Endothelial cell of umbilical vein (primary cell): ENCODE measurements at places on chromosomes 4 and X. TPM values are rescaled to one million over a fixed set of nuclear protein-coding genes. Genes with fewer than 3 reads are reported as not detected.
A peak's percentile ranks its signal among the peaks of the same experiment; 100 is the strongest.

Gene ADH1C
- not detected in 2 replicates for total RNA-seq

Gene VSIG4
- total RNA-seq: not detected in 2 replicates

Gene BTK
- total RNA-seq: 0.13 TPM in 1 of 2 replicates, not detected in the other

Gene HSD17B13
- not detected in 2 replicates for total RNA-seq

Gene PDE5A
- total RNA-seq: 2.3 and 3.2 TPM in 2 replicates

Gene SULT1B1
- total RNA-seq: 59.5 and 68.2 TPM in 2 replicates

Gene FAM149A
- total RNA-seq: 0.20 and 0.51 TPM in 2 replicates

Gene TMPRSS11F
- total RNA-seq: not detected in 2 replicates

Gene EPGN
- total RNA-seq: 1.2 TPM in 1 of 2 replicates, not detected in the other

DNA sequence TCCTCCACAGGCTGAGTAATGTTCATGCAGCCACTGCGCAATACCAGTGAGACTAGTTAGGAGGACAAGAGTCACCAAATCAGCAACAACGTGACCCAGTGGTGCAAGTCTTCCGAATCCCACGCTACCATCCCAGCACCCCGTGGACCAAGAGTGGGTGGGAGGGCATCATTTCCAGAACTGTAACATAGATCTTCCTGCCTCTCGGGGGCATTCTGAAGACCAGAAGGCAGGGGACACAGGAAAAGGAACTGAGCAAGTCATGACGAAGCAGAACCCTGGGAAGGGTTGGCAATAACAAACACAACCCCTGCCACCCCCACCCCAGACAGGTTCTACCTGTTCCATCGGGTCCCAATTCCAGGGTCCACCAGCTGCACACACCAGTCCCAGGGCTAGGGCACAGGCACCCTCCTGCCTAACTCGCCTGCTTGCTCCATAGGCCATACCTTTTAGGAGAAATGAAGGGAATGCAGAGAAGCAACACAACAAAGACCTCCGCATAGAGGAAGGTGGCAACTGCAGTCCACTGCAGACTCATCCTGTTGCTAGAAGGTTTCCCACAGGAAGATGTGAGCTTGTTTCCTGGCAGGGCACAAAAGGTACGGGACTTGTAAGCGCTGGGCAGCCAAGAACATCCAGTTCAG is 1.4 kb downstream of the BCAP31 start:
- peak overlapping the region; percentile 41 for H3K4me3 ChIP-seq
- H3K27ac ChIP-seq: peak overlapping the region; percentile 42
- peaks cover 13% of the 10 kb centered on the region for H3K36me3 ChIP-seq
- peak; percentile 33 for DNase-seq

DNA sequence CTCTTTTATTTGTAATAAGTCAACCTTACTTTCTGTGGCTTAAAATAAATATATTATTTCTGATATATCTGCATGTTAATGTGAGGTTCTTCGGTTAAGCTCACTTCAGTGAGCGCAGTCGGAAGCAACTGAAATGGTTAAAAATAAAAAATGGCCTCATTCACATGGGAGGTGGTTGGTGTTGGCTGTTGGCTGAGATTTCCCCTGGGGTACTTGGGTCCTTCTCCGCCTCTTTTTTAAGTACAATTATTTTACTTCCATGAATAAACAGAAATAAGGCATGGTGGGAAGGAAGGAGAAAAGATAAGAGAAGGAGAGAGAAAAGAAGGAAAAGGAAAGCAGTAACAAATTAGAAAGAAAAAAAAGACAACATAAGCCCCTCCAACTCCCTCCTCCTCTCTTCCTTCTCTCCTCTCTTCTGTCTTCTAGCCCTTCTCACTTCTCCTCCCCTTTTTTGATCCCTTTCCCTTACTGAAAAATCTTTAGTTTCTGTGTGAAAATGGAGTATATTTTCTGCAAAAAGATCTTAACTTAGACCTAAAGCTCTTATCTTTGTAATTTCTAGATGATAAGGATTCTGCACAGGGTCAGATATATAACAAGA is 19.7 kb upstream of the CXCL3 start:
- no peaks in the 10 kb centered on the region for H3K36me3 ChIP-seq
- no peaks in the 10 kb centered on the region for H3K27me3 ChIP-seq
- no peak for DNase-seq
- H3K27ac ChIP-seq: no peak overlapping the region

DNA sequence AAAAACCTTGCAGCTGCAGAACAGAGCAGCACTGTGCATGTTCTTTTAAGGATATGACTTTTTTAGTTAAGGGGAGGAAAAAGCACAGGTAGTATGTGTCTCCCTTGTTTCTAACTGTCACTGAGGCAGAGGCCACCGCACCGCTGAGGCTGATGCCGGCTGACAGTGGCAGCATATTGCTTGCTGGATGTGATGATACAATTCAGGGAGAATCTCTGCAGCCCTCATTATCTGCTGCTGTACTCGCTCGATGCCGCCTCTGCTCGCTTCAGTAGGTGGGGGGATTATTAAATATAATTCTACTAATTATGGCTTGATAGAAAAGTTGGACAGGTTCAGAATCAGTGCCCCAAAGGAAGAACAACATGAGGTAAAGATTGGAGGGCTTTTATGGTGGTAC is 378.8 kb upstream of the NOCT start:
- no peaks in the 10 kb centered on the region for H3K36me3 ChIP-seq
- H3K27ac ChIP-seq: no peak overlapping the region
- DNase-seq: no peak
- H3K4me1 ChIP-seq: no peaks in the 10 kb centered on the region
- peaks cover 1% of the 10 kb centered on the region for H3K27me3 ChIP-seq

DNA sequence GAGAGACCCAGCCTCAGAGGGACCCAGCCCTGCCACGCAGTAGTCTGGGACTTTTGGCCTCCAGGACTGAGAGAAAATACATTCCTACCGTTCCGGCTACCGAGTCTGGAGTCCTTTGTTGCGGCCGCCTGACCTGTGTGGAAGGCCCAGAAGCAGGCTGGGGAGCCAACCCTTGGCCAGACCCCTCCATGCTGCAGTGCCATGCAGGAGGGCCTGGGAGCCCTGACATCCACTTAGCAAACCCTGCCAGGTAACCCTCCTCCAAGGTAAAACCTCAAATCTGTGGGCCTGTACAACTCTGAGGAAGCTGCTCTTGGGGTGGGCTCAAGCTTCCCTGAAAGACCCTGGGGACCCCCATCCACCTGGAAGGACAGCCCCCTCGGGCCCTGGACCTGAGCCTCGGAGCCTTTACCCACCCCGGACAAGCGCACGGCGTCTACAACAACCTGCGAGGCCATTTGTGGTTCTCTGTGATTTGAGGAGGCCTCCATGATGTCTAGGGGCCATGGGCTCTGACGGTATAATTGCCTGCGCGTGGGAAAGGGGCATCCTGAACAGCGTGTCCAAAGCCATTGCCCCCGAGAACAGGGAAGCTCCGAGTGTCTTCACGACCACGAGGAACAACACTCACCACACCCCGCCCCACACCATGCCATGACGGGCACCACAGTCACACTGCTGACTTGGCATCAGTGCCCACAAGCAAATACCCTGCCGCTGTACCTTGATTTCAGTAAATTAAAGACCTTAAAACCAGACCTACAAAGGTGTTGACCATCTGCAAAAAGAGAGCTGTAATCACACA is 58.7 kb downstream of the ZFYVE28 start:
- no peaks in the 10 kb centered on the region for H3K27me3 ChIP-seq
- no peak overlapping the region for H3K4me3 ChIP-seq
- no peak overlapping the region for H3K27ac ChIP-seq
- H3K36me3 ChIP-seq: no peaks in the 10 kb centered on the region
- H3K4me1 ChIP-seq: no peaks in the 10 kb centered on the region

DNA sequence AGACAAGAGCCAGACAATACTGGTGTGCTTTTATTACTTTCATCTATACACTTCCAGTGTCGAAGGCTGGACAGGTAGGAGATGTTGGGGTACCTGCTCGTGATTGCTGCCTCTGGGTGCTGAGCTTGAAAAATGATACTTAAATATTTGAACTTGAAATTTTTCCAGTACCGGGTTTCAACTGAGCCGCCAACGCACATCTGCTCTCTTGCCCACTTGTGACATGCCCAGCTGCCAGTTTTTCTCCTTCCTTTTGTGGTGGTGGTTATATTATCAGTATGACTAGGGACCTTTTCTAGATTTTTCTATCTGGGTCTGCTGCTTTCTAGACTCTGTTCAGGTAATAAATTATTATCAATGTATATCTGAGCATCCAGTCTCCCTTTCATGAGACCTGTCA is 3.4 kb downstream of the OGT start:
- no peaks in the 10 kb centered on the region for H3K36me3 ChIP-seq
- H3K4me3 ChIP-seq: peak overlapping the region; percentile 4
- H3K4me1 ChIP-seq: peaks cover 26% of the 10 kb centered on the region
- no peaks in the 10 kb centered on the region for H3K27me3 ChIP-seq
- H3K27ac ChIP-seq: no peak overlapping the region
- no peak for DNase-seq

GRCh38 chr4:123350191-123350544 is 46.4 kb upstream of the SPRY1 start:
- H3K27me3 ChIP-seq: no peaks in the 10 kb centered on the region
- DNase-seq: peak; percentile 36
- H3K36me3 ChIP-seq: no peaks in the 10 kb centered on the region
- H3K4me1 ChIP-seq: peaks cover 11% of the 10 kb centered on the region
- no peak overlapping the region for H3K27ac ChIP-seq
- no peak overlapping the region for H3K4me3 ChIP-seq

DNA sequence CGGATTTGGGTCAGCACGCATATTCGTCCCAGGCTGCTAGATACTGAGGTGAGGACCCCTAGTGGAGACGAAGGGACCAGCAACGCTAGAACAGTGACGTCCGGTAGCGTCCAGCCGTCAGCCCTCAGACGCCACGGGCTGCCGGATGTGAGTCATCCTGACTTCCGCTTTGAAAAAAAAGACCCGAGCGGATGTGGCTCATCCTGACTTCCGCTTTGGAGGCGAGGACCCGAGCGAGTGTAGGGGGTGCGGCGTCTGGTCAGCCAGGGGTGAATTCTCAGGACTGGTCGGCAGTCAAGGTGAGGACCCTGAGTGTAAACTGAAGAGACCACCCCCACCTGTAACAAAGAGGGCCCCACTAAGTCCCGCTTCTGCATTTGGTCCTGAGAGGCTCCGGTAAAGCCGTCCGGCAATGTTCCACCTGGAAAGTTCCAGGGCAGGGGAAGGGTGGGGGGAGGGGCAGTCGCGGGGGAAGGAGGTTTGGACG is at the start of gene MAGEB2:
MAGEB2 (plus strand) TSS at position 207 of the 487 bp plus-strand sequence. CDS start 3,018 bp downstream, outside the sequence.
- no peaks in the 10 kb centered on the region for H3K36me3 ChIP-seq
- H3K27ac ChIP-seq: no peak within 1 kb of the TSS
- no peaks in the 10 kb centered on the region for H3K27me3 ChIP-seq
- DNase-seq: no peak
- H3K4me1 ChIP-seq: no peaks in the 10 kb centered on the region

- no peaks in the 10 kb centered on the region for H3K4me1 ChIP-seq
- H3K27me3 ChIP-seq: no peaks in the 10 kb centered on the region
- no peak for DNase-seq
- H3K36me3 ChIP-seq: no peaks in the 10 kb centered on the region
- H3K27ac ChIP-seq: no peak overlapping the region
Observed at GRCh38 chr4:24089851-24090534, 200.1 kb upstream of the PPARGC1A start.

- H3K27ac ChIP-seq: no peak overlapping the region
- H3K36me3 ChIP-seq: no peaks in the 10 kb centered on the region
- peaks cover 39% of the 10 kb centered on the region for H3K27me3 ChIP-seq
- peaks cover 7% of the 10 kb centered on the region for H3K4me1 ChIP-seq
- peak; percentile 31 for DNase-seq
Observed at GRCh38 chr4:4388311-4388790, 1.4 kb downstream of the NSG1 start.

DNA sequence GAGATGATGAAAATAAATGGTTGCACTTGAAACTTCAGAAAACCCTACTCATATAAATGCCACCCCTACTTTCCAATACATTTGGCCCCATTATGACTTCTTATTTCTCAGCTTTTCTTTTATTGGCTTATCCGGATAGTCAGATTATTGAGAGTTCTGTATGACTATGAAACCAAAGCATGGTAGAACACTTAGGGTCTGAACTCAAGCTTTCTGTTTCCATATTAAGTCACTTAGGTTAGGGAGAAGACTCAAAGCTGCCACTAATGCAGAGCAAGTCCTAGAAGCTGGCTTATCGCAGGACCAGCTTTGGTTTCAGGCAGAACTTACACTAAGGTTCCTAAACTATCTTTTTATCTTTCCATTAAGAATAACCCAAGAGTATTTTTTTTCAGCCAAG is 229.9 kb upstream of the CPEB2 start:
- DNase-seq: no peak
- H3K36me3 ChIP-seq: no peaks in the 10 kb centered on the region
- no peaks in the 10 kb centered on the region for H3K27me3 ChIP-seq
- no peaks in the 10 kb centered on the region for H3K4me1 ChIP-seq
- H3K27ac ChIP-seq: no peak overlapping the region

GRCh38 chr4:184261246-184261645 is 43.6 kb upstream of the ENPP6 start:
- no peak for DNase-seq
- H3K4me3 ChIP-seq: no peak overlapping the region
- H3K36me3 ChIP-seq: no peaks in the 10 kb centered on the region
- H3K27me3 ChIP-seq: peaks cover 2% of the 10 kb centered on the region
- H3K4me1 ChIP-seq: peaks cover 10% of the 10 kb centered on the region
- H3K27ac ChIP-seq: no peak overlapping the region

DNA sequence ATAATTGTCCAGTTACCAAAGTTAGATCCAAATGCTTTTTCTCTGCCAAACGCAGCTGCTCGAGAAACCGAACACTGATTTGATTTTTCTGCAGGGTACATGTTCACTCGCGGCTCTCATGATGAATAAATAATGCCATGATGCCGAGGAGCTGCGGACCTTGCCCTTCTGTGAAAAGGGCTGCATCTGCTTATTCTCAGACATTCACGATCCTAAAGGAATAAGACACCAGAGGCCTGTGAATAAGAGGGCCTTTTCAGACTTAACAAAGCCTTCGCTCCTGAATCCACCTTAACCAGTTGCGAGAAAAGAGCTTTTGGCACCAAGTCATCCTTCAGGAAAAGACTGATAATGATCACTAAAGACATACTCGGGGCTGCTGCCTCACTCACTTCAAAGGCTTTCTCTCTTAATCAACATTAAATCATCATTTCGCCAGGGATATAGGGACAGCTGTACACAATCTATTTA is 147.5 kb downstream of the FBXO8 start:
- H3K36me3 ChIP-seq: no peaks in the 10 kb centered on the region
- H3K27ac ChIP-seq: no peak overlapping the region
- H3K4me3 ChIP-seq: no peak overlapping the region
- H3K27me3 ChIP-seq: no peaks in the 10 kb centered on the region
- no peaks in the 10 kb centered on the region for H3K4me1 ChIP-seq
- DNase-seq: no peak

- no peak overlapping the region for H3K27ac ChIP-seq
- H3K27me3 ChIP-seq: no peaks in the 10 kb centered on the region
- no peak overlapping the region for H3K4me3 ChIP-seq
- no peaks in the 10 kb centered on the region for H3K4me1 ChIP-seq
Observed at GRCh38 chrX:43595931-43596330, 60.2 kb upstream of the MAOA start.

DNA sequence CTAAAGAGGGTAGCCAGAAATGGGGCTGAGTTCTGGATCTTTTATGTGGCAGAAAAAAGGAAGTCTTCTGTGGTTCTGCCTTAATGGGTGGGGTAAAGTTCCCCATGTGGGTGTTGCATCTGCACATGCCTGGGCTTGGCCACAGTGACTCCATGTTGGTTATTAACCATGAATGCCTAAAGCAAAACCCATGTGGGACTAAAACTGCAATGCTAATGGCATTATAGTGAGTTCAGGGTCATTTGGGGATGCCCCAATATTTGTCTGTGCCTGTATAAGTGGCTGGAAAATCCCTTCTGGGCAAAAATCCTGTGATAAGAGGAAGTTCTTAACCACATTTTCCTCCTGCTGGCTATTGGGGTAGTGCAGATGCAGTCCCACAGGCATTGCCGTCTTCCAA is 857.4 kb downstream of the FAT4 start:
- no peaks in the 10 kb centered on the region for H3K4me1 ChIP-seq
- H3K27me3 ChIP-seq: no peaks in the 10 kb centered on the region
- no peaks in the 10 kb centered on the region for H3K36me3 ChIP-seq
- no peak overlapping the region for H3K27ac ChIP-seq
- H3K4me3 ChIP-seq: no peak overlapping the region
- DNase-seq: no peak
